Hepatocyte (in vitro differentiated cells): ENCODE measurements at places on chromosomes 16 and 17. TPM values are rescaled to one million over a fixed set of nuclear protein-coding genes. Genes with fewer than 3 reads are reported as not detected.

CDRT15 gene
- 0.50 TPM in 1 of 2 replicates, not detected in the other for polyA plus RNA-seq

SLC16A11 gene
- 2.4 and 3.6 TPM in 2 replicates for polyA plus RNA-seq

CD300E gene
- polyA plus RNA-seq = 0.37 TPM in 1 of 2 replicates, not detected in the other

ADAM11 gene
- 0.50 and 1.4 TPM in 2 replicates for polyA plus RNA-seq

DBNDD1 gene
- 18.2 and 21.0 TPM in 2 replicates for polyA plus RNA-seq

DNA sequence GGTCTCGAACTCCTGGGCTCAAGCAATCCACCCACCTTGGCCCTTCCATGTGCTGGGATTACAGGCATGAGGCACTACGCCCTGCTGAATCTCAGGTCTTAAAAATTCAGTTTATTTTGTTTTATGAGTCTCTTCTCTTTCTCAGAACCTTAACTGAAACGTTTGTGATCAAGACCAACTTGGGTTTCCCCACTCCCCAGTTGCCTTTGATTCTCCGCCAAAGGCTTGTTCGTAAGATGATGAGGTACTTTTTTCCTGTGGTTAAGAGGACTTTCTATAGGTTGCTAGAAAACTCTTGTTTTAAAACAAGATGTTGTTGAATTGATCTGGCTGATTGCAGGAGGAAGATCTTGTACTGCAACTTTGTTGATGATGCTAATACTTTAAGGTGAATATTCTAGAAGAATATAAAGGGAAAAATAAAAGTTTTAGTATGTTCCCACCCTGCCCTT is 11.7 kb downstream of the ABCC1 start:
- no peak for DNase-seq

DNA sequence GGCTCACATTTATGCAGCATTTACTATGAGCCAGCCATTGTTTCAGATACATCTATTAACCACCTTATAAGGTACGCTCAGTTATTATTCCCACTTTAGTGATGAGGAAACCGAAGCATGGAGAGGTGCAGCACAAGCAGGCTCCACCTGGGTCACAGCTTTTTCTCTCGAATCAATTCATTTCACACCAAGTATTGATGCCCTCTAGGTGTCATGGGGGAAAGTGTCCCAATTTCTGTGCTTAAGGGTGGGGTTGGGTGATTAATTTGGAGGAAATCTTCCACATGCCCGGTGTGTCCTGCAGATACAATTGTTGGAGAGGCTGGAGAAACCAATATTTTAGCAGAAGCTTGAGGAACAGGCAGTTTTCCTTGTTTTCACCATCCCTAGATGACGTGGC is 62.7 kb upstream of the DNAJA2 start:
- DNase-seq = no peak

DNA sequence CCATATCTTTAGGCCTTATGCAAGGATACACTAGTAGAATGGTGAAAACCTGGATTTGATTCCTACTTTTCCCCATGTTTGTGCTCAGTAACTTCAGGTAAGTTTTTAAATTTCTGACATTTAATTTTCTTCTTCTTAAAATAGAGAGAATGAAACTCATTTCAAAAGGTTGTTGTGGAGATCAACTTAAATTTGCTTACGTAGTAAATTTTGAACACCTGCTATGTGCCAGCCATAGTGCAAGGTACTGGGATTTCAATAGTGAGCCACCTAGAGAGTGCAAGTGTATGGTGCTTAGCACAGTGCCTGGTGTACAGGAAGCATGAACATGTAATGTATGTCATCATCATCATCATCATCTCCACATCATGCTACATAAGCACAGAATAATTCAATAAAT is 73.6 kb upstream of the SMIM36 start:
- no peak for DNase-seq

DNA sequence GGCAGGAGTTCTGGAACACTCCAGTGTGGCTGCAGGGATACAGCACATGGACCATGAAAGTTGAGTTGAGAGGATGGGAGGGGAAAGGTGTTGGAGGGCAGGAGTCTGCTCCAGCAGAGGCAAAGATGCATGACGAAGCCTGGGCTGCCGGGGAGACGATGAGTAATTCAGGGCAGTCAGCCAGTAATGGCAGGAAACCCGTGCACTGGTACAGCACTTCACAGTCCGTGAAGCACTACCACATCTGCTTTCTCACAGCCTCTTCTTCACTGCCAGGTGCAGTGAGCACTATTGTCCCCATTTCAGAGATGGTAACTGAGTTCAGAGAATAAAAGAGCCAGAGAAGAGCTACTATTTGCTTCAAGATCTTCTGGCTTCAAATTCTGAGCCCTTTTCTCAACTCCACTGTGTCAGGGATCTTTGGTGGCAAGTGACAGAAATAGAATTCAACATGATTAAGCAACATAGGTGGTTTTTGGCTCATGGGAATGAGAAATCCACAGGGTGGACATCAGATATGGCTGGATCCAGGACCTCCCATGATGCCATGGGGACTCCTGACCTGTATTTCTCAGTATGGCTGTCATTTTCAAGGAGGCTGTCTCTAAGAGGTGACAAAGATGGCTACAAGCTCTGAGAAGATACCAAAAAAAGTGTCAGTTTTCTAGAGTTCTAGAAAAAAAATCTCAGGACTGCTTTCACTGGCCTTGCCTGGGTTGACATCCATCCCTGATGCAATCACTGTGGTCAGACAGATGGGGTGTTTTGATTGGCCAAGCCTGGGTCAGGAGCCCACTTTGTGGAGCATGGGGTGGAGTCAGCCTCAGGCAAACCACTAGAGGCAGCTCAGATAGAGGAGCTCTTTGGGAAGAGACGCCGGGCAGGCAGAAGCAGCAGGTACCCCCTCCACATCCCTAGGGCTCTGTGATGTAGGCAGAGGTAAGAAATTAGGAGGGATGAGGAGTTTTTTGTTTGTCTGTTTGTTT is 24.7 kb downstream of the IL21R start:
- no peak for DNase-seq

DNA sequence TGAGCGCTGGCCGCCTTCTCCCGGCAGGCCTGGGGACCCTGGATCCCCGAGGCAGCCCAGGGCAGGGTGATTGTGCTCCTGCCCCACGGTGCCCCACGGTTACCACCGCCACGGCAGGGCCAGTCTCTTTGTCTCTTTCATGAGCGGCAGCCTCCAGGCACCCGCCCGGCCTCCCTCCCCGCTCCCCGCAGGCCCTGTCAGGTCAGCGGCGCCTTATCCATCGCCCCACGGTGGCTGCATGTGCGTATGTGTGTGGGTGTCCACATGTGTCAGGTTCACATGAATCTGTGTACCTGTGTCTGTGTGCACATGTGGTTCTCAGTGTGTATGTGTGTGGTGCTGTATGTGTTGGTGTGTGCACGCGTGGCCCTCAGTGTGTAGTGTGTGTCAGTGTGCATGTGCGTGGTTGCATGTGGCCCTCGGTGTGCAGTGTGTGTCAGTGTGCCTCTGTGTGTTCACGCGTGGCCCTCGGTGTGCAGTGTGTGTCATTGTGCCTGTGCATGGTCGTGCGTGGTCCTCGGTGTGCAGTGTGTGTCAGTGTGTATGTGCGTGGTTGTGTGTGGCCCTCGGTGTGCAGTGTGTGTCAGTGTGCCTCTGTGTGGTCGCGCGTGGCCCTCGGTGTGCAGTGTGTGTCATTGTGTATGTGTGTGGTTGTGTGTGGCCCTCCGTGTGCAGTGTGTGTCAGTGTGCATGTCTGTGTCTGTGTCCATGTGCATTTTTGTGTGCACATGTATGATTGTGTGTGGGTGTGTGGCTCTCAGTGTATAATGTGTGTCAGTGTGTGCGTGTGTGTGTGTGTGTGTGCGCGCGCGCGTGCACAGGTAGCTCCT is 239.2 kb upstream of the GSE1 start:
- no peak for DNase-seq

DNA sequence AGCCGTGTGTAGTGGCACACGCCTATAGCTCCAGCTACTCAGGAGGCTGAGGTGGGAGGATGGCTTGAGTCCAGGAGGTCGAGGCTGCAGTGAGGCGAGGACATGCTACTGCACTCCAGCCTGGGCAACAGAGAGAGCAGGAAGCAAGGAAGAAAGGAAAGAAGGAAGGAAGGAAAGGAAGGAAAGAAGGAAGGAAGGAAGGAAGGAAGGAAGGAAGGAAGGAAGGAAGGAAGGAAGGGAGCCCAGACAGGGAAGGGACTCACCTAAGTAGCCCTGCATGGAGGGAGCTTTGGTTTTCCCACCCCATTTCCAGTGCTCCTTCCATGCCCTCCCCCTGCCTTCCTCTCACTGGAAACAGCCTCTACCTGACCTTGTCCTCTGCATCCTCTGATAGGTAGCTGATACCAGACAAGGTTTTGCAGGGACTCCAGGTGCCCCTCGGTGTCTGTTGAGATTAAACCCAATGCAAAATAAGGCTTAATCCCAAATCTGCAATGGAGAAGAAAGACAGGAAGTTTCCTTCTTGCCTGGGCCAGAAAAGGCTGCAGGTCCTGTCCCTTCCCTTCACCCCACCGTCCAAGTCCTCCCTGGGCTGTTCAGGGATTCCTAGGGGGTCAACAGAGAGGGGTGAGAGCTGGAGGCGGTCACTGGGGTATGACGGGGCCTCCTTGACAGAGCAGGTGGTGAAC is 21.5 kb upstream of the CA4 start:
- no peak for DNase-seq

DNA sequence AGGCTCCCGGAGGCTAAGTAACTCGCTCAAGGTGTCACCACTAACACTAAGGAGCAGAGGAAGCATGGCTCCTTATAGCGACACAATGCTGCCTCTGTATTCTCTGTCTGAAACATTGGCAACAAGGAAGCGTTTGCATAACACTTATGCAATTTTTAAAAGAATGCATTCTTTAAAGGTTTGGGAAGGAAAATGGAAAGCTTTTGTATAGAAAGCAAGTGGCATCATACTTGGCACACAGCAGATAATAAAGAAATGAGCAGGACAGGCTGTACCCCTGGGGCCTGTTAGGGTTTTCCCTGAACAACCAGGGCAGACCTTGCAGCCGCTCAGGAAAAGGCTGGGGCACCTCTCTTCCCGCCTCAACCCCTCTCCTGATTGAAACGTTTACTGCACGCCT is 36.9 kb downstream of the PPL start:
- no peak for DNase-seq

GRCh38 chr16:12612598-12613101 is 191.0 kb downstream of the CPPED1 start:
- peak; percentile 74 for DNase-seq

- DNase-seq = no peak
These were observed 2.3 kb downstream of the SOX15 start for GRCh38 chr17:7587420-7588151.

DNA sequence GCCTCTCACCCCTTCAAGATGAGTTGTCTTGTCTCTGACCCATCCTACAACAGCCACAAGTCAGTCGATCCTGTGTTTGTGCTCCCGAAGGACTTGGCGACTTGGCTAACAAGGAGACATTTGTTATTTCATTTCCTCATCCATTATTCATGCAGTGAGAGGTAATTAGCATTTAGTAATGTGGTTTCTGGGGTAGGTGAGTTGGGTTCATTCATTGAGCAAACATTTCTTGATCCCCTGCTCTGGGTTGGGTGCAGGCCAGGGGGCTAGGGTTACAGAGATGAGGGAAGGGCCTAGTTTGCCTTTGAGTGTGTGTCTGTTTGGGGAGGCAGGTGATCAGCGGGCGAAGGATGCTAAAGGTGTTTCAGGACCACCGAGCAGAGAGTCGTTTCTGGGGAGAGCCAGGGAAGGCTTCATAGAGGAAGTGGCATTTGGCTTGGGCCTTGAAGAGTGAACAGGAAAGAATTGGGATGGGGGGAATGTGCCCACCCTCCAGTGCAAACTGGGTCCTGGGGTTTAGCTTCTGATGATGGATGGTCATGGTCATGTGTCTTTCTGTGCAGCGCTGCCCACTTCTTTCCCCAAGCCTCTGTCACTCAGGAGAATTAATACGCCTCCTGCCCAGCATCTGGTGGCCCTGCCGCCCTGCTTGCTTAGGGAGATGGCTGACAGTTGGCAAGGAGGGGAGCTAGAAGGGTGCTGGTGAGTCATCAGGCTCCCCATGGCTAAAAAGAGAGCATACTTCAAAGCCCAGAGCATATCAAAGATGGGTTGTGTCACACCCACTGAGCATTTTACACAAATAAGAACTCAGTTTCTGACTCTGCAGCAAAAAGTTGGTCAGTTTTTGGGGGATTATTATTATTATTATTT is 38.5 kb downstream of the MSI2 start:
- DNase-seq = no peak

GRCh38 chr17:29663155-29663554 is 40.4 kb upstream of the CORO6 start:
- peak; percentile 33 for DNase-seq

DNA sequence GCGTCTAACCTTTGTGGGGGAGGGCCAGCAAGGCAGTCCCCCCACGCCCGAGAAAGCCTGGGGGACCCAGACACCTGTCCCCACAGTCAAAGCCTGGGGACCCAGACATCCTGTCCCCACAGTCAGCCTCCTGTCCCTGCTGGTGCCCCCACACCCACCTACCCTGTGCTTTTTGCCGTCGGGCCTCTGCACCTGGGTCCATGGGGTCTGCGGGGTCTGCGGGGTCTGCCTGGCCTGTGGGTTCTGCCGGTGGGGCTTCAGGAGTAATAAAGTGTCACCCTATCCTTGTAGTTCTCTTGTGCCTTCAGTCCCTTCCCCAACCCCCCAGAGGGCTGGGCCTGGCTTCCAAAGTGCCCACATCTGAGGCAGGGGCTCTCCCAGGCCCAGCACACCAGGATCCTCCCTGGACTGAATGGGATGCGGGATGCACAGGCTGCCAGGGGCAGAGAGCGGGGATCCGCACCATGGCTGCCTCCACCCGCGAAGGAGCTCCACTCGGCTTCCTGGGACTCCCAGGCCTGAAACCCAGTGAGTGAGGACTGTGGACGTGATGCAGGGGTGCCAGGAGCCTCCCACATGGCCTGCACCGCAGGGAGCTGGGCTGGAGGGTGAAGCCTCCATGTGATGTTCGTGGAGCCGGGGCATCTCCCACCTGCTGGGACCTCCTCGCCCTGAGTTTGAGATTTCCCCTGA is 16.3 kb upstream of the DPEP1 start:
- DNase-seq = no peak

GRCh38 chr17:1714427-1714979 is 4.3 kb upstream of the TLCD2 start:
- DNase-seq = peak; percentile 99

DNA sequence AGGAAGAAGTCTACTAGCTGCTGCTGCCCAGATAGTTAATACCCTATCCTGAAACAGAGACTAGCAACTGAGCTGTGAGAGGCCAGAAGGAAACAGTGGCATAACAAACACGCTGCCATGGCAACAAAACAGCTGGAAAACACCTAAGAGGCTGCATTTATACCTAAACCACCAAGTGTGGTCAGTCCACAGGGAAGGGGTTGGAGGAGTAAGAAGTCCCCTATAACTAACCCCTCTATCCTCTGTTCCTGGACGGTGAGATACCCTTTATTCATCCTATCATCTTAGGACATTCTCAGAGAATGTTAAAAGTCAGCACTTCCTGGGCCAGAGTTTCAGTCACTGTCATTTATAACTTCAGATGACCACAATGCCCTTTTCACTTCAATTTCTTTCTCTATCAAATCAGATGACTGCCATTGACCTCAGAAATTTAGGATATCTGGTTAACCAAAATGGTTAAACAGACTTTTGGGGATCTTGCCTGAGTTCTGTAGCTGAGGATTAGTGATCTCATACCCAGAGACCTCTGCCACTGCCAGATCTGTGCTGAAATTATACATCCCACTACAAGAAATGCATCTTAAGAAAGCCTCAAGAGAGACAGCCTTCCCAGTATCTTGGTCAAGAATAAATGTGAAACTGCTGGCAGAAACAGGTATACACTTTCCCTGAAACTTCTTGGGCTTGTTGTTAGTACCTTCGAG is 36.2 kb downstream of the STH start:
- DNase-seq = no peak

- DNase-seq = no peak
These were observed 33.7 kb downstream of the TEKT3 start for GRCh38 chr17:15307710-15308111.
